ENCODE measurements at places on chromosomes 3 and 15.

GRCh38 chr15:26891448-26892181, 24.8 kb downstream of the GABRA5 start:
- DNase-seq, result no peak

DNA sequence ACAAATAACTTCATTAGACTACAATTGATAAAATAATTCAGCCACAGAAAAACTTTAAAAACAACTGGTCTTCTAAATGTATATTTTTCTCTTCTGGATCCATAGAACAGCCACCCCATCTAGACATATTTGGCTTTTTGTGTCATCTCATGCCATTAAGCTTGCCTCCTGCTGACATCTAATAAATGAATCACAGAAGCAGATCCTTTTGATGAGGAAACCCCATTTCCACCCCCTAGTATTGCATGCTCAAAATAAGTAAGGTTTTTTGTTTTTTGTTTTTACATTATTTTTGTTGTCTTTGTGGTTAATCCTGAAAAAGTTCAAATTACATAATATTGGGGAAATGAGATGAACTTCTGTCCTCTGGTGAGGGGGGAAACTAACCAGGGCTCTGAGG, 94.8 kb downstream of the DUT start:
- DNase-seq, result no peak

DNA sequence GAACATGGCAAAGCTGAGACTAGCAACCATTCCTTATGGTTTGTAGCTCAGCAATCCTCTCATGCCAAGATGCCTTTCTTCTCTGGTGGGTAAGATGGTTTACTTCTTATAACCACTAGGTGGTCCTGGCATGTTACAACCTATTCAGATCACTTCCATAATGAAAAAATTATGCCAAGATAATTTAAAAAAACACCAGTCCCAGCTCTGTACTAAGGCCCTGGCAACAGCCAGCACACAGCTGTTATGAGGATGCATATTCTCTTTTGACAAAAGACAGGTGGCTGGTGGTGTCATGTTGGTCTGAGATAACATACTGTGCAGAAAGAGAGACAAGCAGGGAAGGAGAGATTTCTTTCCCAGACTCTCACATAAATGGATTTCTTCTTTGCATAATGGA, 65.7 kb upstream of the FRMD4B start:
- no peak for DNase-seq

GRCh38 chr15:78340231-78341056, at the start of gene CRABP1:
CRABP1 (plus strand) TSS chr15:78340353; CDS start chr15:78340429, 76 bp downstream.
- DNase-seq, result no peak

DNA sequence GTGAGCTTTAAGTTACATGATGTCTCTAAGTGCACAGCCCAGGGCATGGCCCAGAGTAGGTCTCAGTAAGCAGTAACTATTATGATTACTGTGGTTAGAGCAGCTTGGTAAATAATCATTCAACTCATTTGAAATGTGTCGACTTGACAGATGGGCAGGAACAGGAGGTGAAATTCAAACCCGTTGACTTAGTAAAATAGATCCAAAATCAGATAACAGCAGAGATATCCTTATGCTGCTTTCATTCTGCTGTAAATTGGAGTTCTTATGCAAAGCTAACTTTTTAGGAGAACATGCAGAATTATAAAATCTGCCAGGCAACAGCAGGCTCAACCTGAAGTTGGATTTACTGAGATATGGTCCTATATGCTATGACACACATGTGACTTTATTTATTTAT, 118.7 kb upstream of the KLHL25 start:
- DNase-seq, result no peak

GRCh38 chr15:25659251-25659650, 203.9 kb downstream of the ATP10A start:
- DNase-seq, result no peak

DNA sequence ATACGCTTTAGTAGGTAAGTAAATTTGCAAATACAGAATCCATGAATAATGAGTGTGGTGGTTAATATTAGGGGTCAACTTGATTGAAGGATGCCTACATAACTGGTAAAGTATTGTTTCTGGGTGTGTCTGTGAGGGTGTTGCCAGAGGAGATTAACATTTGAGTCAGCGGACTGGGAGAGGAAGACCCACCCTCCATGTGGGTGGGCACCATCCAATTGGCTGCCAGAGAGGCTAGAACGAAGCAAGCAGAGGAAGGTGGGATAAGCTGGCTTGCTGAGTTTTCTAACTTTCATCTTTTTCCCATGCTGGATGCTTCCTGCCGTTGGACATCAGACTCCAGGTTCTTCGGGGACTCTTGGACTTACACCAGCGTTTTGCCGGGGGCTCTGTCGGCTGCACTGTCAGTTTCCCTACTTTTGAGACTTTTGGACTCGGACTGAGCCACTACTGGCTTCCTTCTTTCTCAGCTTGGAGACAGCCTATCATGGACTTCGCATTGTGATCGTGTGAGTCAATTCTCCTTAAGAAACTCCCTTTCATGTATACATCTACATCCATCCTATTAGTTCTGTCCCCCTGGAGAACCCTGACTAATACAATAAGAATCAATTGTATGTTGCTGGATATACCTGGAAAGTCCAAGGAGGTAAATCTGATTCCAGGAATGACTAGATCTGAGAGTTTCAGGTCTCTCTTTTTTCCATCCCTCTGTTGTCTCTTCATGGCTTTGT, 25.8 kb upstream of the NEDD4 start:
- DNase-seq, result no peak

DNA sequence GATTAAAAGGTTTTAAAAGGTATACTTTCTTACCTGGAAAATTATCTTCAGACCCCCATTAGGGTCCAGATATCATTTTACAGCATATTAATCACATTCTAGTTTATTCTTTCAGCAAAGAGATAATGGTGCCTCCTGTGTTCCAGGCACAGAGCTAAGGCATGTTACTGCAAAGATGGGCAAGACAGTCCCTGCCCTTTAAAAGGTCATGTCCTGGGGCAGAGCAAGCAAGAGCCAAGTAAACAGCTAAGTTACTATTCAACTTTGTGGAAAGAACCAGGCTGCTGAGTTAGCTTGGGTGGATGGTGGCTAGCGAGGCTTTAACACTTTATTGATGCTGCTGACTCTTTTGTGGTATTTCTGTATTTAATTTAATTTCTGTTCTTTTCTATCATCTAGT, 75.0 kb downstream of the LRRC28 start:
- no peak for DNase-seq

- DNase-seq, result no peak
Observed at GRCh38 chr3:23836536-23837230, 30.9 kb downstream of the UBE2E1 start.

DNA sequence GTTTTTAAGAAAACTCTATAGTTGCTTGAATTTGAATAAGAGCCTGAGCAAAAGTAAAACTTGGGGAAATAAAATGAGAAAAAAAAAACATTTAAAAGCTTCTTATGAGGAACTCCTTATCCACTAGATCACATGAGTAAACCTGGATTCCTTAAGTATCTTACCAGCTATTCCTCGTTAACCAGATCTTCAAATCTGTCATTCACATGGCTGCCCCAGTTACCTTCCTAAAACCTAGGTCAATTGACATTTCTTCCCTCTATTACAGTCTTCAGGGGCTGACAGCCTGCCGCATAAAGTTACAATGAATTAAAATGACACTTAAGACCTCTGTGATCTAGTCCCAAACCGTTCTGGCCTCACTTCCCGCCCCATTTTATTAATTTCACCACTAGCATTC, 583.6 kb downstream of the NR2F2 start:
- no peak for DNase-seq

DNA sequence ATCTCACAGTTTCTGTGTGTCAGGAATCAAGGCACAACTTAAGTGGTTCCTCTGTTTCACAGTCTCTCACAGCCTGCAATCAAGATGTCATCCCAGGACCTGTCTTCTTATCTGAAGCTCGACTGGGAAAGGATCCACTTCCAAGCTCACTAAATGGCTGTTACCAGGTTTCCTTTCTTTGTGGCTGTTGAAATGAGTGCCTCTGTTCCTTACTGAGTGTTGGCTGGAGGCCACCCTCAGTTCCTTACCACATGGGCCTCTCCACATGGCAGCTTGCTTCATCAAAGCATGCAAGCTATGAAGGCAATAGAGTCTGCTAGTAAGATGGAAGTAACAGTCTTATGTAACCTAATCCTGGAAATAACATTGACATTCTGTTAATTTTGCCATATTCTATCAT, 174.0 kb downstream of the ERC2 start:
- no peak for DNase-seq

DNA sequence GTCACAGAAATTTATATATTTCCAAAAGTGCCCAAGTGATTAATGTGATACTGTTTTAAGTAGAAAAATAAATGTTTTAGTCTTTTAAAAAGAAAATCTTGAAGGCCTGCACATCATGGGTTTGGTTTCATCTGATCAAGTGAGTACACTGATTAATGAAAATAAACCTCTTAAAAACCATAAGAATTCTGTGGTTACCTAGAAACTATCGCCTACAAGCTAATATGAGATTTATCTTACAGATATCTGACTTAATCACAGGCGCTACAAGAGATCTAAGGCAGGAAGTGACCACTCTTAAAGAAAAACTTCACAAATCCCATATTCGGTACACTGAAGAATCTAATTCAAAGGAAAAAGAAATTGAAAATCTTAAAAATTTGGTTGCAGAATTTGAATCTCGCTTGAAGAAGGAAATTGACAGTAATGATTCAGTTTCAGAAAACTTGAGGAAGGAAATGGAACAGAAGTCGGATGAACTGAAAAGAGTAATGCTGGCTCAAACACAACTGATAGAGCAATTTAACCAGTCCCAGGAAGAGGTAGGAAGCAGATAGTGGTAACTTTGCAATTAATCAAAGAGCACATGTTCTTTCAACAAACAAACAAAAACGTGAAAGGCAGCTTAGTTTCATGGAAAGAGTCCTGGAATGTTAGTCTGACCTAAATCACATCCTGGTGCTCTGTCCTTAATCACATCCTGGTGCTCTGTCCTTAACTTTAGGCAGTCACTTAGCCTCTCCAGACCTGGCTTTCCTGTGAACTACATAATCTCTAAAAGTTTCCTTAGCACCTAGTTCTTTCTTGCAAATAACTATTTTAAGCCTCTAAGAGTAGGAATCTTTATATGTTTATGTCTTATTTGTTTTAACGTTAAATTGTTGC, 131.8 kb downstream of the CCNL1 start:
- DNase-seq, result no peak

DNA sequence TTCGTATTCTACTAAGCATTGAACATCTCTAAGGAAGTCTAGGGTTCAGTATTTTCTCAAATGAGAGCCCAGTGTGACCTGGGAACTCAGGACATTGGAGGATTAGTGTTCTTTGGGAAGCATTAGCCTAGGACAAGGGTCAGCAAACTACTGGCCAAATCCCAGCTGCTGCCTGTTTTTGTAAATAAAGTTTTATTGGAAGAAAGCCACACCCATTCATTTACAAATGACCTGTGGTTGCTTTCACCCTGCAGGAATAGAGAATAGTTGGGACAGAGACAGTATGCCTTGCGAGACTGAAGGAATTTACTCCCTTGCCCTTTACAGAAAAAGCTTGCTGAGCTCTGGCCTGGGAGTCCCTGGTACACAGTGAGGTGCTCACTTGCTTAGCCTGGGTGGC, 20.6 kb downstream of the SLC6A11 start:
- no peak for DNase-seq

DNA sequence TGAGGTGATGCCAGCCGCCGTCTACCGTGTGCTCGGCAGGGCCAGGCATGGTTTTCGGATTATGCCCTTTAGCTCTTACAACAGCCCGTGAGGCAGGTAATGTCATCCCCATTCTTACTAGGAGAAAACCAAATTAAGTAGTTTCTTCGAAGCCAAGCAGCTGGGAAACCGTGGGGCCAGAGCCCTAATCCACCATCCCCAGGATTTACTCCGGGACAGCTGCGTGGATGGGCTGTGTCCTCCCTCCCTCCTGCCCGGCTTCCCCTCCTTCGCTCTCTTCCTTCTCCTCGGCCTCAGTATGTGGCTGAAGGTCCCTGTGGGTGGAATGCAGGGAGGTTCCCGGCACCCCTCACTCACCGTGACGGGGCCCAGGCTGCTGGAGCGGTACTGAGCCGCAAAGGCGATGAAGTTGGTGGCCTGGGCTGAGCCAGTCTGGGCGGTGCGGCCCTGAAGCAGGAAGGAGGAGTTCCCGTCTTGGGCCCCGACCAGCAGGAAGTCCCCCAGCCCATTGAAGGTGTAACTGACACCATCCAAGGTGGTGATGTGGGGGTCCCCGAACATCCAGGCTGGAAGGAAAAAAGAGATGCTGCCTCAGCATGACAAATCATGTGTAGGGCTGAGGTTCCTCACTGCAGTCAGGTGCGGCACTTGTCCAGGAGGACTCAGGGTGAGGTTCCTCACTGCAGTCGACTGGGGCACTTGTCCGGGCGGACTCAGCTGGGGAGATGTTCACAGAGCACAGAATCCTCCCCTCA, 42.5 kb downstream of the MUC20 start:
- no peak for DNase-seq

- peak; percentile 46 for DNase-seq
Observed at GRCh38 chr3:134249935-134250716, 533 bp downstream of the RYK start.

- DNase-seq, result no peak
Observed at GRCh38 chr15:72315706-72316370, 4.1 kb downstream of the CELF6 start.

GRCh38 chr3:114632757-114633424, 339.1 kb downstream of the TIGIT start:
- no peak for DNase-seq

GRCh38 chr3:51371943-51372557, 13.0 kb upstream of the MANF start:
- DNase-seq, result peak; percentile 66

DNA sequence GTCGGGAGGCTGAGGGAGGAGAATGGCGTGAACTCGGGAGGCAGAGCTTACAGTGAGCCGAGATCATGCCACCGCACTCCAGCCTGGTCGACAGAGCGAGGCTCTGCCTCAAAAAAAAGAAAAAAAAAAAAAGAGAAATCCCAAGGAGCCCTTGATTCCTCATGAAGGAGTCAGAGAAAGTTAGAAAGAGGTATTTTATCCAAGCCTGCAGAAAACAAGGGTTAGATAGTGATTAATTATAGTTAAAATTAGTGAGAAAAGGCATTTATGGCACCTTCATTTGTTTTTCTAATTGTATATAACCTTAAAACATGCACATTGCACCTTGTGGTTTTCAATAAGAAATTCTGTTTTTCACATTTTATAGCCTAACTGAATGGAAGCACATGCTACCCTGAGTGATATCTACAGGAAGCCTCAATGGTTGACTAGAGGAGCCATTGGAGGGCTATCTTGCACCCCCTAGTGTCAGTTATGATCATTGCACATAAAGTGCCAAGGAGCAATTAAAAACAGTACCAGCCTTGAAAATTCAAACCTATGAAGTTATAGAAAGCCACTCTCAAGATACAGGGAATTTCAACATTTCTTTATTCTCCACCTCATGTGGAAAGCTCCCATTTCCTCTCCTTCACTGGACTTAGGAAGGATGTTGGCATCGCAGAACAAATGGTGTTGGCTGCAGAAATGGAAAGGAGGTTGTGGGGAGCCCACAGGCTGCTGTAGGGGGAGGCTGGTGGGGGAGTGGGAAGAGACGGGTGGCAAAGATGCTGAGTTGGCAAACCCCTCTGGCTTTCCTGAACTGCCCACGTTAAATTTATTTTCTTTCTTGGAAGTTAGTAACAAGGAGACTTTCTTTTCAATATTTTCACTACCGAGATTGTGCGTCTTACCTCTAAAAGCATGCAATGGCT, 48.5 kb downstream of the ITGA11 start:
- peak; percentile 46 for DNase-seq

GRCh38 chr15:66931768-66932633, 133.4 kb upstream of the SMAD3 start:
- no peak for DNase-seq

Measured in CD4-positive, alpha-beta T cell treated with Interleukin-4 for 4 hours (primary cell).